ENCODE measurements at places on chromosomes 11 and 22. TPM values are rescaled to one million over a fixed set of nuclear protein-coding genes. Genes with fewer than 3 reads are reported as not detected.

TNNT3 gene
- polyA plus RNA-seq: 16.9 TPM

DNA sequence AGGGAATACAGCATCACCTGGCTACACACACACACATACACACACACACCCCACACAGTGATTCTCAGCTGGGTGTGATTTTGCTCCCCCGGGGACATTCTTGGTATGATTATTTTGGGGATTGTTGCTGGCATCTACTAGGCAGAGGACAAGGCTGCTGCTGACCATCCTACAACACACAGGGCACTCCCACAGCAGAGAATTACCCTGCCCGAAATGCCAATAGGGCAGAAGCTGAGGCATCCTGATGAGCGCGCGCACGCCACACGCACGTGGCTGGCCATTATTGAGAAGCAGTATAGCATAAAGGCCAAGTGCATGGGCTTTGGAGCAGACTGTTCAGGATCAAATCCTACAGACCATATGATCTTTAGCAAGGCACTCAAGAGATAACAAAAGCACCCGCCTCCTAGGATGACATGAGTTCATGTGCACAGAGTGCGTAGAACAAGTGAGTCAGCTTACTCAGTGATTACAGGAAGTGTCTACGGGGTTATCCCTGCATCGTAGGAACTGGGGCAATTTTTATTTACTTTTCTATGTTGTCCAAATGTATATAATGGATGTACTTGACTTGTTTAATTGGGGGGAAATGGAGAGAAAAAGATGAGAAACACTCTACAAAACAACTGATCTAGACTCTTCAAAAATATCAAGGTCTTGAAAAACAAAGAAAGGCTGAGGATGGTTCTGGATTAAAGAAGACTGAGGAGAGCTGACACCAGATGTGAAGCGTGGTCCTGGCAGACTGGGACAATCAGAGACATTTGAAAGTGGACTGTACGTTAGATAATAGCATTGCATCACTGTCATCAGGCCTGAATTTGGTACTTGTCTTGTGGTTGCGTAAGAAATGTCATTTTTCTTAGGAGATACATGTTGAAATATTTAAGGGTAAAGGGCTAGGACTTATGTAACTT, 7.2 kb upstream of the EHD1 start:
- no peak for DNase-seq

- DNase-seq: no peak
These were observed 1003.3 kb upstream of the CCDC90B start for GRCh38 chr11:84289381-84289906.

- DNase-seq: no peak
These were observed 66.0 kb upstream of the TENM4 start for GRCh38 chr11:79506734-79507344.

KRTAP5-2 gene
- not detected for polyA plus RNA-seq

GRCh38 chr22:22558972-22559603, at the start of gene PRAME:
Gene PRAME, minus strand, starts transcription at chr22:22559265. Its CDS starts 2,433 bp downstream, at chr22:22556832.
- DNase-seq: peak; percentile 3

GRCh38 chr11:66864172-66864901, 7.5 kb downstream of the LRFN4 start:
- no peak for DNase-seq

DNA sequence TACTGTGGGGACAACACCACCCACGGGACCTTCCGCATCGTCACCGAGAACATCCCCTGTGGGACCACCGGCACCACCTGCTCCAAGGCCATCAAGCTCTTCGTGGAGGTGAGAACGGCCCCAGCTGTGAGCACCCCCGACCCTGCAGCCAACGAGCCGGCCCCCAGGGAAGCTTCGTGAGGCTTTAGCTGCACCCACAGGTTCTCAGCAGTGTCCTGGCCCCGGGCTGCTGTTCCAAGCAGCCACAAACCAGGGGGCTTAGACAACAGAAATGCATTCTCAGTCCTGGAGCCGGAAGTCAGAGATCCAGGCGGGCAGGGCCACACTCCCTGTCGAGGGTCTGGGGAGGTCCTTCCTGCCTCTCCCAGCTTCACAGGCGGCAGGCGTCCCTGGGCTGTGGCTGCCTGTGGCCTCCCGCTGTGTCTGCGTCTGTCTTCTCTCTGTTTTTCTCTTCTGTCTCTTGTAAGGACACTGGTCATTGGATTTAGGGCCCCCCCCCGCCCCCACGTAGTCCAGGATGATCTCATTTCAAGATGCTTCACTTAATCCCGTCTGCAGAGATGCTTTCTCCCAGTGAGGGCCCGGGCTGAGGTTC, 12.5 kb downstream of the MUC5B start:
- DNase-seq: no peak

- DNase-seq: no peak
These were observed 51.7 kb upstream of the ME3 start for GRCh38 chr11:86724137-86724536.

DNA sequence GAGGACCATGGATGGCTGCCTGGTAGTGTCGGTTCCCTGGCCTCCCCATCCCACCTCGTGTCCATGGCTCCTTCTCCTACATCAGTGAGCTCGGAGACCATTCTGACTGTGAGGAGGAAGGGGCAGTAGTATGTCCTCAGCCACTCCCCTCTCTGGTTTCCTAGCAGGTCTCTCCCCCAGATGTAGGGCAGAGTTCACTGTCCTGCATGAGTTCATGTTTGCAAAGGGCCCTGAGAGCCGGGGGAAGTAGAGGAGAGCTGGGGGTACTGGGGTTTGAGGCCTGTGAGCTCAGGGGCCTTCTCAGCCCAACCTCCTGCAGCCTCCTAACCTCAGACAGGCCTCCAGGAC, 18.4 kb upstream of the ST3GAL4 start:
- no peak for DNase-seq

GRCh38 chr11:130237282-130238006, 77.3 kb downstream of the ZBTB44 start:
- no peak for DNase-seq

MPZL3 gene
- 5.3 TPM for polyA plus RNA-seq

CHADL gene
- polyA plus RNA-seq: 3.4 TPM

DNA sequence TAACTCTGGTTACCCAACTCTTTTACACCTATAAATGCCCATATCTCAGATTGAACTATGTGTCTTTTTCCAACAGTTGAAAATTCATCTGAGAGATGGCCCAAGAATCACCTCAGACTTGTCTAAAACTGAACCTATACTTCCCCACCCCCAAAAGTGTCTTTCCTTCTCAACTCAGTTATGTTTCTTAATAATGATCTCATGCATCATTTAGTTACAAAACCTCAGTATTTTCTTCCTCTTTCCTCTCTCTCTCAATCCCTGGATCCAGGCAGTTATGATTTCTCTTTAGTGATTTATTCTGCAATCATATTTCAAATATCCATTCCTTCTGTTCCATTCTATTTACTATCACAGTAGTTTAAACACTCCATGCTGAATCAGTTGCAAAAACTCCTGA, 32.3 kb upstream of the ADSL start:
- no peak for DNase-seq

DNA sequence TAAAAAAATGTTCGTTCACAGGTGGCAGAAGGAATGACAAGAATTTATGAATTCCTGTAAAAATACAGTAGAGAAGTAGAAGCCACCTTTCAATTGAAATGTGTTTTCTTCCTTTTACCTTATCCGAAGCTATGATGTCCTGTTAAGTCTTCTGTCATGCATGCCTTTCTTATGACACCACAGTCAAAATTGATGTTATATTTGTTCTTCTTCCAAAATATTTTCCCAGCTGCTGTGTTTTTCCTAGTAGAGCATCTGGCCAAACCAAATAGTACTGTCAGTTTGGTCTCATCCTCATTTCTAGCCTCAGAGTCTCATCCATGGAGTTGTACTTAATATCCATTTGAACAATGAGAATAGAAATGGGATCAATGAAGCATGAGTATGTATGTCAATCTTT, 206.1 kb downstream of the PGR start:
- no peak for DNase-seq
